ENCODE measurements at places on chromosomes 6 and 20. TPM values are rescaled to one million over a fixed set of nuclear protein-coding genes. Genes with fewer than 3 reads are reported as not detected.

The ANKEF1 gene
- total RNA-seq = 4.2 TPM

The FAM83D gene
- 103 TPM for total RNA-seq

The MDFI gene
- not detected for total RNA-seq

The PLA2G7 gene
- total RNA-seq = not detected

DNA sequence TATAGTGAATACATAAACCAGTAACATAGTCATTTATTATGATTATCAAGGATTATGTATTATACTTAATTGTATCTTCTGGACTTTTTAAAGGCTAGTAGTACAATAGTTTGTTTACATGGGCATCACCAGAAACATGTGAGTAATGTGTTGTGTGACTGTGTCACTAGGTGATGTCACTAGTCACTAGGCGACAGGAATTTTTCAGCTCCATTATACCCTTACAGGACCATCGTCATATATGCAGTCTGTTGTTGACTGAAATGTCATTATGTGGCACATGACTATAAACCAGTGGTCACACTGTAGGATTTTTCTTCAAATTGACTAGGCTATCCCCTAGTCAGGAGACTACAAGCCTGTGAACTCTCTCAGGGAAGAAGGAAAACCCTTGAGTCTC is 86.5 kb upstream of the CENPW start:
- no peak for DNase-seq

GRCh38 chr20:44247131-44247571 is at the start of gene GDAP1L1:
Gene GDAP1L1 (plus strand): TSS chr20:44247308. CDS start chr20:44247335, 27 bp downstream.
- DNase-seq = no peak

DNA sequence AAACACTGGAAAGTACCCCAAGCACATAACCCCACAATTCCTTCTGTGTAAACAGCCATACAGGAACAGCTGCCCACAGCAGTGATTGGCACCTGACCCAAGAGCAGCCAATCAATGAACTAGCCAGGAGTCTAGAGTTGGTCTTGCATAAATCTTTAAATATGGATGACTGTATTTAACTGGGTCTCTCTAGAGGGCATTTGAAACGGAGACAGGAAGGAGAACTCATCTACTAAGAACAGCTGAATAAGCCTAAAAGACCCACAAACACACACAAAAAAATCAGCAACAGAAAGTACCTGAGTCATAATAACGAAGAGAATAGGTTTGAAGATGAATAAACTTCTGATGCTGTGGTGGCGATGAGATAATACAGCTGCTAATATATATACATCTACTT is 49.0 kb upstream of the ASF1A start:
- DNase-seq = no peak

- no peak for DNase-seq
Observed at GRCh38 chr6:88566746-88567534, 396.5 kb downstream of the RNGTT start.

DNA sequence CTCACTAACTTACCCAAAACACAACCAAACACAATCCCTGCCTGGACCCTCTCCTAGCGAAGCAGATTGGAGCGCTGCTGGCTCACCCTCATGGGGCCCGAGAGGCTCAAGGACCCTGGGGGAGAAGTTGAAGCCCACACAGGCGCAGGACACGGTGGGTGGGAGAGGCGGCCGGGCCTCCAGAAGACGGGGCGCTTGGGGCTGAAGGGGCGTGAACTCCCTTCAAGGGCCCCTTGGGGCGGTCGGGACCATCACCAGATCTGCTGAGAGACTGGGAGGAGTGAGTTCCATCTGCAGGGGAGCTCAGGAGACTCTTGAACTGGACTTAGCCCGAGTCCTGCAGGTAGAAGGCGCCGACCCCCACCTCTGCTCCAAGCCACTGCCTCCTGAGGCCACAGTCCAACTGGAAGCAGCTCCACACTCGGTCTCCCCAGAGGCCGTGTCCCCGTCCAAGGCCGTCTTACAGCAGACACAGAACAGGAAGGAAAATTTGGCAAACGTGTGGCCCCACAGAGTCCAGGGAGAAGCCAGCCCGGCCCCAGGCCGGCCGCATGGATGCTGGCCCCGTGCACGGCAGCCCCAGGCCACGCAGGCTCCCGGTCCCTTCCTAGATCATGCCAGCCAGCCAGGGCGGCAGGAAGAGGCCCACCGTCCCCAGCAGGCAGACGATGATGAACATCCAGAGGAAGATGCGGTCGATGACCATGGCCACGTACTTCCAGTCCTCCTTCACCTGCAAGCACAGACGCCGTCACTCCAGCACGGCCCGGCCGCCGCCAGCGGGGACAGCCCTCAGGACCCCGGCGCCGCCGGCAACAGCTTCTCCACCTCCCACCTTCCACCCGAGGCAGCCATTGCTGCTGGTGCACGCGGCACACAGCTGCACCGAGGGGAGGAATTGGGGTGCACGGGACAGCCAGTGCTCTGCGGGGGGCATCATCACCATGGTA is 14.7 kb downstream of the CHRNA4 start:
- no peak for DNase-seq

DNA sequence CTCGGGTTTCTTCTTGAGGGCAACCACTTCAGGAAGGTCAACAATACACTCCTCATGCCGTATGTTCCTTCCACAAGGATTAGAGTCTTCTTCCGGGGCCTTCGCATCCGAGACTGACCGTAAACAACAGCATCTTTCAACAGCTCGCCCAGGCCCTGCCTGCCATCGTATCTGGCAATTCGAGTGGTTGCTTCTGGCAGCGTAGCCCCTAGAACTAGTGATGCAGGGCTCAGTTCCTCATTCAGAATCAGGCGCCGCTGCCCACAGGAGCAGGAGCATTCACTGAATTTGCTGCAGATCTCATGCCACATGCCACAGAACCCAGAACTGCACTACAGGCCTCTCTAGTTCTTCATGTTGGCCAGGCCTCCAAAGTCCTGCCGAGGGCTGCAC is 59.0 kb upstream of the AFDN start:
- no peak for DNase-seq

GRCh38 chr6:45710304-45710821 is 305.3 kb downstream of the CLIC5 start:
- no peak for DNase-seq

GRCh38 chr6:132734694-132735236 is 20.9 kb upstream of the VNN1 start:
- no peak for DNase-seq

DNA sequence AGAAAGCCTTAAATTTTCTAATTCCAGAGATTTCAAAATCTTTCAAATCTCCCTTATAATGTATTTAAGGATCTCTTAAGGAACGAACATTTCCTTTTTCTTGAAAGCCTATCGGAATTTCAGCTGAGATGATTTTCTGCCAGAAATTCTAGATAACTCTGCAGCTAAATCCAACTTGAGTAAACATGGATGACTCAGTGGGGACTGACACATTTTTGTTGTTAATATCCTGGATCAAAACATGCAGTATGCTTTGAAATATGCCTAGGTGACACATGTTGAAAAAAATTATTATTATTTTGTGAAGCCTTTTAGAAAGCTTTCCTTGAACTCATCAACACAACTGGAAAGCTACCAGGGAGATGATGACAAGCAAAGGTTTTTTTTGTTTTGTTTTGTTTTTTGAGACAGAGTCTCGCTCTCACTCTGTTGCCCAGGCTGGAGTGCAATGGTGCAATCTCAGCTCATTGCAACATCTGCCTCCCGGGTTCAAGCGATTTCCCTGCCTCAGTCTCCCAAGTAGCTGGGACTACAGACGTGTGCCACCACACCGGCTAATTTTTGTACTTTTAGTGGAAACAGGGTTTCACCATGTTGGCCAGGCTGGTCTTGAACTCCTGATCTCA is 140.1 kb upstream of the SNX9 start:
- peak; percentile 43 for DNase-seq

- DNase-seq = no peak
Observed at GRCh38 chr20:35290186-35290886, 1.9 kb downstream of the FAM83C start.

GRCh38 chr20:61724376-61724775 is 341.3 kb downstream of the TAF4 start:
- no peak for DNase-seq

DNA sequence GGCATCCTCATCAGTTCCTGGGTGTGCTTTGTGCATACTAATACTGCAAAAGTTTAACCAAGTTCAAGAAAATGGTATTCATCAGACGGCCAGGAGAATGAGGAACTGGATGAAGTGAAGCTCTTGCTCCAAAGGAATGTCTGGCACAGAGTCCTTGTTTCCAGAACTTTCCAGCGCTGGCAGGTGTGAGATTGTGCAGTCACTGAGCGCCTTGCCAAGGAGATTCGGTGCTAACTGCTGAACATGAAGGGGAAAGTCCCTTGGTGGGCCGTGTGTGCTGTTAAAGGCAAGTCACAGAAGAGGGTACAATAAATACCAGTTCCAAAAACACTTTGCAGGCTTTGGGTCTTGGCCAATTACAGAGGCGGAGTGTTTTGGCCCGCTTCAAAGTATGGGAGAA is 262.3 kb upstream of the SOX4 start:
- DNase-seq = no peak

DNA sequence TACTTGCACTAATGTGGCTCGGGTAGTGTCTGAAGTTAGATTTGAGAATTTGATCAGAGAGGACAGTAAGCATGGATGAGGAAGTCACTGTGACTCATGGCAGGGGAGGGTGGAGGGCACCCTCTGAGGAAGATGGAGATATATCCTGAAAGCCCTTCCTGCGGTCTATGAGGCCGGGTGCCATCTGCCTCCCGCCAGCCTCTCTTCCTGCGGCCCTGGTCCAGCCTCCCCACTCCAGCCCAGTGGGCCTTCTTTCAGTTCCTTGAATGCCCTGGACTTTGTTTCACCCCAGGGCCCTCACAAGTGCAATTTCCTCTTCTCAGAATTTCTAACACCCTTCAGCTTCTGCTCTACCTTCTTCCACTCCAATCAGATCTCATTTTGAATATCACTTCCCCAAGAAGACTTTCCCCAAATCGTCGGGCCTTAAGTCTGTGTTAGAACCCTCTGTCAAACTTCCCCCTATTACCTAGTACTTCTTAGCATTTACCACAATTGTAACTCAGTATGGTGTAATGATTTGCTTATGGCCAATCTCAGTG is 20.2 kb upstream of the TNFAIP3 start:
- no peak for DNase-seq

DNA sequence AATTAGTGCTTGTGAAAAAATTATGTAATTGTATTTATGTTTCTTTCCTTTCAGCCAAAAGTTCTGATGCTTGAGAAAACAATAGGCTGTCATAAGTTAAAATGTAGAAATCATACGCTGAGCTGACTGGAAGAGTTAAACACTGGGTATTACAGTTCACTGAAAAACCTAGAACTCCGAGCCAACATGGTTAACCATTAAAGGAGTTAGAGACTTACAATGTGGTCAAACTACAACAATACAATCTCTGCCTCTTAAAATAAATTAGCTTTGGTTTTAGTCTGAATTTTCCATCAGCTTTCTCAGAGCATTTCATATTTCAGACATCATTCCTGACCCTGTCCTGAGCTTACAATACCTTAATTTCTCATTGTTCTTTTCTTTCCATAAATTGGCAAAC is 91.0 kb downstream of the COL12A1 start:
- DNase-seq = no peak

GRCh38 chr6:133236932-133237331 is 4.2 kb upstream of the EYA4 start:
- DNase-seq = no peak

DNA sequence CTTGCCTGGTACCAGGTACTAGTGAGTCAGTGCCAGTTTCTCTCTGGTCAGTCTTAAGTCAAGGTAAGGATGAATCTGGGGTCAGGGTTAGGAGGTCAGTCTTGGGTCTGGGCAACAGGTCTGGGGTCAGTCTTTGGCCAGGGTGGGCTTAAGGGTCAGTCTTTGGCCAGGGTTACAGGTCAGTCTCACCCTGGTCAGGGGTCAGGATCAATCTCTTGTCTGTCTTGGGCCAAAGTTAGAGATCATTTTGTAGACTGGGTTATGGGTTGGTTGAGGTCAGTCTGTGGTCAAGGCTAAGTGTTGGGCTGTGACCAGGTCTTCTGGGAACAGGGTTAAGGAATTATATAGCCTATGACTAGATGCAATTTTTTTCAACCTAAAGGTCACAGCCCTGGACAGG is 12.8 kb upstream of the CAPN11 start:
- no peak for DNase-seq

GRCh38 chr6:257774-258173 is 34.5 kb upstream of the DUSP22 start:
- no peak for DNase-seq

GRCh38 chr20:52684176-52684575 is 288.0 kb upstream of the TSHZ2 start:
- DNase-seq = no peak

GRCh38 chr20:31869673-31869941 is 720 bp downstream of the DUSP15 start:
- no peak for DNase-seq

DNA sequence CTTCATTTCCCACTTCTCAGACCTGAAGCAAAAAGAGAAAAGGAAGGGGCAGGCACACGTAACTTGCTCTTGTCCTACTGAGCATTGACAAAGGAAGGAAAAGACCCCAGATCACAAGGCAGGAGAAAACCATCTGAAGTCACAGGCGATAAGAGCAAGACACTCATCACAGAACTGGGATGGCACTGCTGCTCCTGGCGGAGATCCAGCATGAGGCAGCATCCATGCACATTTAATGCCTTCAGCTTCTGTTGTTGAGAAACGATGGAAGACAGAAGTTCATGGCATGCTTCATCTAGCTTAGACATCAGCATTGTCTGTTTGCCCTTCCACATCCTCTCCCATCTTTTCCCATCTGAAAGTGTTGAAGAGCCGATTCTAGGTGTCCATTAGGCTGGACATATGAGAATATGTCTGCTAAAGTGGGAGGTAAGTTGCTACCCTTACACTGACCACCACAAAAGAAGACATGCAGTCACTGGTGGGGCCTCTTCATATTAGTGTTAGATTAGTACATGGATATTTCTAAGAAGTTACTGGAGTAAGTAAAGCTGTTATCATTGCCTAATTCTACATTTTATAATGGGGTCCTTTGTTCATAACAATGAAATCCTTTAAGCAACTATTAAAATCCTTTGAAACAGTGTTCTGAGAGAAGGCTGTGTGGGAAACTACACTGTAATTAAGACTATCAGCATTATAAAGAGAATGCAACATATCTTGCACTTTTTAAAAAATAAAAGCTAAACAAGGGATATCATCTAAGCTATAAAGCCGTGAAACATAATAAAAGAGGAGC is 618.5 kb downstream of the C6orf118 start:
- no peak for DNase-seq

DNA sequence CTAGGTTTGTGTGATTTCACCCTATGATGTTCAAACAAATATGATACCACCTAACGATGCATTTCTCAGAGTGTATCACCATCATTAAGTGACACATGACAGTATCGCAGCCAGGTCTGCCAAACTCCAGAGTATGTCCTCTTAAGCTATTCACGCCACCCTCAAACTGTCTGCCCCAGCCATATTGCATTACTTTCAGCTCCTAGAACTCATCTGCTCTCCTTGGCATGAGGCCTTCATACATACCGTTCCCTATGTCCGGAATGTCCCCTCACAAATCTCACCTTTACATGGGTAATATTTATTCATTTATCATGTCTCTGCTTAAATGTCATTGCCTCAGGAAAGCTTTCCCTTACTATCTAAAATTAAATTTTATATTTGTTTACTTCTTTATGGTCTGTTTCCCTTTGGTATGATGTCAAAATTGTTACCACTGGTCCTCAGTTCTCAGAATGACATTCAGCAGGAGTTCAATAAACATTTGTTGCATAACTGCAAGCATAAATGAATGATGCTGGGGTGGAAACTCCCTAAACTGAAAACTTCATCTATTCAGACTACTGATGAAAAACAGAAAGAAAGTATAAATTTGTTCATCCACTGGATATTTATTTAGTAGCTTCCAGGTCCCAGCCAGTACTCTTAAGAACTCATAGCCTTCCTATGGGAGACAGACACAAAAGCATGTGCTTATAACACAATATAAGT is 3.2 kb downstream of the SESN1 start:
- no peak for DNase-seq

- no peak for DNase-seq
Observed at GRCh38 chr6:355373-356208, 36.0 kb upstream of the IRF4 start.

Measured in A172 (cell line).